ENCODE measurements at places on chromosomes 7 and 10.
A peak's percentile ranks its signal among the peaks of the same experiment; 100 is the strongest.

- peaks cover 31% of the 10 kb centered on the region for H3K36me3 ChIP-seq
- DNase-seq = no peak
- peak overlapping the region; percentile 99 for H3K27ac ChIP-seq
These were observed 10.0 kb downstream of the KLF6 start for GRCh38 chr10:3774814-3775695.

DNA sequence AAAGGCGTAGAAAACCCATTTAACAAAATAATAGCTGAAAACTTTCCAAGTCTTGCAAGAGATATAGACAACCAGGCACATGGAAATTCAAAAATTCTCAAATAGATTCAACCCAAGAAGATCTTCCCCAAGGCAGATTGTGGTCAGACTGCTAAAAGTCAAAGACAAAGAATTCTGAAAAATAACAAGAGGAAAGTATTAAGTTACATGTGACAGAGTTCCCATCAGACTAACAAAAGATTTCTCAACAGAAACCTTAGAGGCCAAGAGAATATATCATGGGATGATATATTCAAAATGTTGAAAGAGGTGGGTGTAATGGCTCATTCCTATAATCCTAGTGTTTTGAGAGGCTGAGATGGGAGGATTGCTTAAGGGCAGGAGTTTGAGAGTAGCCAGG lies 59.8 kb downstream of the TMEM178B start:
- H3K27me3 ChIP-seq = no peaks in the 10 kb centered on the region
- H3K4me3 ChIP-seq = no peak overlapping the region
- no peaks in the 10 kb centered on the region for H3K4me1 ChIP-seq
- DNase-seq = no peak

GRCh38 chr7:22452142-22452959 lies 47.6 kb downstream of the STEAP1B start:
- H3K27me3 ChIP-seq = no peaks in the 10 kb centered on the region
- H3K4me1 ChIP-seq = peaks cover 7% of the 10 kb centered on the region
- peak overlapping the region; percentile 20 for H3K27ac ChIP-seq

DNA sequence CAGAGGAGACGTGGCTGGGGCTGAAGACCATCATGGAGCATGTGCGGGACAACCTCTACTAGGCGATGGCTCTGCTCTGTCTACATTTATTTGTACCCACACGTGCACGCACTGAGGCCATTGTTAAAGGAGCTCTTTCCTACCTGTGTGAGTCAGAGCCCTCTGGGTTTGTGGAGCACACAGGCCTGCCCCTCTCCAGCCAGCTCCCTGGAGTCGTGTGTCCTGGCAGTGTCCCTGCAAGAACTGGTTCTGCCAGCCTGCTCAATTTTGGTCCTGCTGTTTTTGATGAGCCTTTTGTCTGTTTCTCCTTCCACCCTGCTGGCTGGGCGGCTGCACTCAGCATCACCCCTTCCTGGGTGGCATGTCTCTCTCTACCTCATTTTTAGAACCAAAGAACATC lies 22.0 kb upstream of the CPA5 start:
- H3K4me1 ChIP-seq = peaks cover 13% of the 10 kb centered on the region
- H3K27me3 ChIP-seq = no peaks in the 10 kb centered on the region
- H3K36me3 ChIP-seq = no peaks in the 10 kb centered on the region
- no peak overlapping the region for H3K27ac ChIP-seq
- H3K4me3 ChIP-seq = no peak overlapping the region
- no peak for DNase-seq

DNA sequence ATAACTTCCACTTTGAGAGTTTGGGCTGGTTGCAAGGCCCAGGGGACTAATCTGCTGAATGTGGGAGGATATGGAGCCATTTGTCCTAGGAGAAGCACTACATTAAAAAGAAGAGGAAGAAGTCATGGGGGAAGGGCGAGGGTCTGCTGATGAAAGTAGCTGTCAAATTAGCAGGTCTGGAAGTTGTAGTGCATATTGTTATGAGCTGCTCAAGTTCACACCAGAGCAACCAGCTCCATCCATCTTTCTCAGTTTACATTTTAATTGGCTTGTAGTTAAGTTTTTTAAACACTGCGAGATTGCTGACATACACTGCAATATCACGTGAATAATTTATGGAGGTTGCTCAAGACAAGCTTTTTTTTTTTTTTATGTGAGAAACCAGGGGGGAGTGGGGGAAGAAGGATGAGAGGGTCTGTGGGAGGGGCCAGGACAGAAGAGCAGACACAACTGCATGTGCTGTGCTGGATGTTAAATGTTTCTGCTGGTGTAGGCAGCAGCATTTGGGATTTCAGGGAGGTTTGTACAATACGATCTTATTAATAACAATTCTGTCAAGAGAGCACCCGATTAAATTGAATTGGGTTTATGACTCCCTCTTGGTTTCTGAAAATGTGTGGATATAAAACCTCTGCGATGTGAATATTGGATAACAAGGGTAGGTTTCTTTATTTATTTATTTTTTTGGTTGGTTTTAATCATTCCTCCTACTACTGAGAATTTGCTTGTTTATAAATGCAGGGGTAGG lies 759.0 kb upstream of the GALNT17 start:
- peaks cover 5% of the 10 kb centered on the region for H3K4me1 ChIP-seq
- H3K4me3 ChIP-seq = no peak overlapping the region
- H3K27ac ChIP-seq = no peak overlapping the region
- DNase-seq = no peak

DNA sequence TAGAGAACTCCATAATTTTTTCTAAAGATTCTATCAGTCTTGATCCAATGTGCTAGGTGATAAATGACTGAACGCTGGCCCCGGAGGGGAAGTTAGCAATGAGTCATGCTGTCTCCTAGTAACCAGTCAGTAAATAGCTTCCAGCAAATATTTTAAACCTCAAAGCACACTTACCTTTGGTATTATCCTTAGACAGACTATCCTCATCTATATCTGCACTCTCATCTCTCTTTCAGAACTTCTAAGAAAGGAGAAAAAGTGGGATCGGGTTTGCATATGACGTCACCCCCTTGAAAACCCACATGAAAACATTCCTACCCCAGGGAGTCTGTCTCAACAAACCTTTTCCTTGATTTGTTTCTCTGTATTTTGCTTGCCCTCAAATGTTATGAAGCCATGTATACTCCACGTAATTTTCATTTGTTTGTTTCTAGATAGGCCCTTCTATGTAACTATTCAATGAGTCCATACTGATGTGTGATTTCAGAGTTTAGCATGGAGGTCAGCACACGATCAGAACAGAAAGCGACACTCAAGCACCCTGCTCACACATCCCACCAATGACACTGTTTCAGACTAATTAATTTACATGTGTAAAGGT lies 174.9 kb upstream of the NRP1 start:
- DNase-seq = no peak
- no peak overlapping the region for H3K27ac ChIP-seq
- no peaks in the 10 kb centered on the region for H3K27me3 ChIP-seq

GRCh38 chr10:102519246-102519825 lies 15.6 kb downstream of the SUFU start:
- DNase-seq = no peak
- no peaks in the 10 kb centered on the region for H3K4me1 ChIP-seq
- H3K36me3 ChIP-seq = peaks cover 7% of the 10 kb centered on the region
- H3K27ac ChIP-seq = no peak overlapping the region
- H3K4me3 ChIP-seq = no peak overlapping the region

DNA sequence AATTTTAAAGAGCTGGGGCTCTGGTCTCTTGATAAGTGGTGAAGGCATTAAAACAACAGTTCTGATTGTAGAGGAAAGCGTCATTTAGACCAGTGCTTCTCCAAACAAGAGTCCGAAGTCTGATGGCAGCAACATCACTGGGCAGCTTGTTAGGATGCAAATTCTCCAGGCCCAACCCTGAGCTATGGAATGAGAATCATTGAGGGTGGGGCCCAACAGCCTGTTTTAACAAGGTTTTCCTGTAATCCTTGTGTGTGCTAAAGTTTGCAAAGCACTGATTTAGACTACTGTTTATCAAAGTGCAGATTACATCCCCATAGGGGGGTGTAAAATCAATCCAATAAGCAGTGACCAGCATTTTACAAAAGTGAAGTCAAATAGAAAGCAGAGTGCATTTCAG lies 2.6 kb upstream of the ZNRF2 start:
- DNase-seq = no peak
- H3K27ac ChIP-seq = peak overlapping the region; percentile 26
- no peaks in the 10 kb centered on the region for H3K36me3 ChIP-seq
- H3K4me3 ChIP-seq = no peak overlapping the region
- H3K4me1 ChIP-seq = peaks cover 67% of the 10 kb centered on the region

DNA sequence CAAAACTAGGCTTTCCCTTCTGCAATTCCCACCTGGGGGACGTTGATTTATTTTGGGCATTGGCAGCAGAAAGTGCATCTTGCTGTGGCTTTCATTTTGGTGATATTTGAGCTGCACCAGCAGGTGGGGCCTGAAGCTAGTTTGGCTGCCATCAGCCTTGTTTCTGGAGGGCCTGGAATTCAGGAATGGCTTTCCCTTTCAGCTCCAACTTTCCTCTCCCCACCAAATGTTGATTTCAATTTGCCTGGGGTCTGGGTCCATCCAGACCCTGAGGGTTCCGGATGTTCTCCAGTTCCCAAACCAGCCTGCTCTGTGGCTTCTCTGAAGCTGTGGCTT lies 640.4 kb downstream of the TYW1 start:
- no peak overlapping the region for H3K4me3 ChIP-seq
- no peaks in the 10 kb centered on the region for H3K4me1 ChIP-seq
- no peak overlapping the region for H3K27ac ChIP-seq
- no peak for DNase-seq

DNA sequence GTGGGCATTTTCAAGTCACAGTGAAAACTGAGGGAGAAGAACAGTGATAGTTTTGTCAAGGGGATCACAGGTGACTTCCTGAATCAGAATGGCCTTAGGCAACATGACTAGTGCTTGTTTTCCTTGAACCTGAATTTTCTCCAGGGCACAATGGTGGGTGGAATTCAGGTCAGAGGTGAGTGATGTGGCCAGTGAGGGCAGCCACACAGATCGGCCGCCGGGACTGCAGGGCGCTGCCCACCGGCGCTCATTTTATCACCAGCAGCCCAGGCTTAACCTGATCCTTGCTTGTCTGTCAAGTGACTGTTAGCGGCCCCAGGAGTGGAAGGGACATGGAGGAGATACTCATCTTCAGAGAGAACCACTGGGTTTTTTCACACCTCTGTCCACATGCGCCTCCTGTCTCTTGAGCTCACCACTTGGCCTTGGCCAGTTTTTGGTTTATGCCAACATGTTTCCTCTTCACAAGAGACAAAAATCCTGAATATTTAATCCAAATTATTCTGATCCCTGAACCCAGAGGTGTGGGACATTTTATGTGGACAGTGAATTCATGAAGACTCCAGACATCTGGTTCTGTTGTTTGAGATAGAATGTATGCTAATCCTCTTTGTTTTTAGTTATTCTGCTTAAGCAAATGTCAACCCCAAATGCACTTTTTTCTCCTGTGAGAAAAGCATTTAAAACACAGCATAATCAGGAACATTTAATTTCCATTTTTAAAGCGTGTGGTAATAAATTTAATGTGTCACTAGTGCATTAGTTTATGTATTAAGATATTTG lies 108.7 kb downstream of the DOCK1 start:
- peak overlapping the region; percentile 62 for H3K27ac ChIP-seq
- no peak overlapping the region for H3K4me3 ChIP-seq
- peaks cover 17% of the 10 kb centered on the region for H3K4me1 ChIP-seq
- no peaks in the 10 kb centered on the region for H3K36me3 ChIP-seq
- DNase-seq = no peak
- H3K27me3 ChIP-seq = no peaks in the 10 kb centered on the region

DNA sequence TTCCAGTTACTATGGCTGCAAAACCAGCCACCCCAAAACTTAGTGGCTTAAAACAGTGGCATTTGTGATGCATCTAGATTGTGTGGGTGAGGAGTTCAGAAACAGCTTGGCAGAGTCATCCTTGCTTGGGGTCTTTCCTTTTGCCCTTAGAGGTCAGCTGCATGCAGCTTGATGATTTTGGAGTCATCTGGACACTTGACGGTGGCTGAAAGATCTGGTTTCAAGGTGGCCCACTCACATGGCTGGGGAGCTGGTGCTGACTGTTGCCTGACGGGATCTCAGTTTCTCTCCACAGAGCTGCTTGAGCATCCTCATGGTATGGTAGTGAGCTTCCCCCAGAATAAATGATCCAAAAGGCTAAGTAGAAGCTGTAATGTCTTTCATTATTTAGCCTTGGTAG lies 191.3 kb upstream of the GALNT17 start:
- no peak overlapping the region for H3K4me3 ChIP-seq
- no peak for DNase-seq
- no peaks in the 10 kb centered on the region for H3K36me3 ChIP-seq
